ENCODE measurements at places on chromosomes 6 and 20.

- DNase-seq, result no peak
These were observed 4.6 kb downstream of the UNC93A start for GRCh38 chr6:167295495-167296292.

DNA sequence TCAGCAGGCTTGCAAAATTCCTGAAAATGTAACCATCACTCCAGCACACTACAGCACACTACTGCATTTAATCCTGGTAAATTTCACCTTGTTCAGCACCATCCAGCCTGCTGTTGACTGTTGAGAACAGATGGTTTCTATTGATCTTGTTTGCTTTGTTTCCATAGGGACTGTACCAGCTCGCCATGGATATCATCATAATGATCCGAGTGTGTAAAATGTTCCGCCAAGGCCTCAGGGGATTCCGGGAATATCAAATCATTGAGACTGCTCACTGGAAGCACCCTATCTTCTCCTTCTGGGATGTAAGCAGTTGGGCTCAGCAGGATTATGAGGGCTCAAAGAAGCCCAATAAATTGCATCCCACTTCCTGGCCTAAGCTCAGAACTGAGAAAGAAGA lies 4.1 kb downstream of the CNBD2 start:
- no peak for DNase-seq

GRCh38 chr20:8829256-8829655 lies 239.6 kb upstream of the PLCB4 start:
- DNase-seq, result no peak

GRCh38 chr6:4635666-4636065 lies 140.5 kb upstream of the CDYL start:
- DNase-seq, result no peak

- DNase-seq, result no peak
These were observed 22.6 kb downstream of the KCNK15 start for GRCh38 chr20:44768256-44768655.

- DNase-seq, result no peak
These were observed 129.3 kb downstream of the AFG1L start for GRCh38 chr6:108423982-108424705.

DNA sequence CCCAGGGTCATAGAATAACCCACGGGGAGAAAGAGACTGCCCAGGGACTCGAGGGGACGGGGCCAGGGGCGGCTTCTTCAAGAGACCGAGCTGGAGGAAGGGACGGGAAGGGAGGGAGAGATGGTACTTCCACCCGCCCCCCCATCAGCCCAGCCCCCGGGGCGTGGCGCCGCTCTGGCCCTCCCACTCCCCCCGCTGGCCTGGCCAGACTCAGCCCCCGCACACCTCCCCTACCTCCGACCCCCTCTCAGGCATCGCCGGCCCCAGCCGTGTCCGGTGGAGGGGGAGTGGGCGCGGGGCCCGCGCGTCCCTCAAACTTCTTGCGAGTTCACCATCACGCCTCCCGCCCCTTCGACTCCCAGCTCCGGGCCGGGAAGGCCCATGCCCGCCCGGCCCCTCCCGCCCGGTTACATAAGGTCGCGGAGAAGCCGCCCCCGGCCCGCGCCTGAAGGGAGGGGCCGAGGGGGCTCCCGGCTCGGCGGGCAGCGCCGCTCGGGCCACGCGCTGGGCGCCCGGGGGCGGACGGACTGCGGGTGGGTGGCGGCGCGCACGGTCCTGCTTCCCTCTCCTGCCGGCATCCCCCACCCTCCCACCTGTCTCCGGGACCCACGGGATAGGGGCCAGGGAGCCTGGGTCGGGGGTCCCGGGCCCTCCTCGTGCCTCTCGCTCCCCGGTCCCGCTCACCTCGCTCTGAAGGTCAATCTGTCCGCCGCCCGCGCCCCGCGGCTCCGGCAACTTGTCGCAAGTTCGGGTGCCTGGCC lies 562 bp downstream of the TFEB start:
- DNase-seq, result peak; percentile 87

DNA sequence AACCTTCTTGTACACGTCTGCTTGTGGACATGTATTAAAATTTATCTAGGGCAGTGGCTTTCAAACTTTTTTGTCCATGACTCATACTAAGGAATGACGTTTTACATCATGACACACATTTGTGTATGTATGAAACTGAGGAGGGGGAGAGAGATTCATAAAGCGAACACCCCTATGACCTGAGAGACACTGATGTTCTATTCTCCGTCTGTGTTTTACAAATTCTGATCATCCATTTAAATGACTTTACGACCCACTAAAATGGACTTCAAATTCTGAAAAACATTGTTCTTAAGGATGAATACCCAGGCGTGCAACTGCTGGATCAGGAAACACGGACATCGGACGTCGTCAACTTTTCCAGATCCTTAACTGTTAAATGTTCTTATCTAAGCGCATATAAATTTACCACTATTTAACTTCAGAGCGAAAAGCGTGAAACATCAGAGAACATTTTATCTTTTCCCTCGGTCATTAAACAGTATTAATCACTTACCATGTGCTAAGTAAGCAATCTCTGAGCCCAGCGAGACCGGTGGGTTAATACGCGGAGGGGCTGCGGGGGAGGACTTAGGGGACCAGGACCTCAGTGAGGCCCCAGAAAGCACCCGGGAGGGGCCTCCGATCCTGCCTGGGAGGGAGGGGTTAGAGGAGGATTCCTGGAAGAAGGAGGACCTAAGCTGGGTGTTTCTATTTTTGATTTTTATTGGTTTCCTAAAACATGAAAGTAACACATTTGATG lies 1.2 kb downstream of the PLAGL1 start:
- no peak for DNase-seq

DNA sequence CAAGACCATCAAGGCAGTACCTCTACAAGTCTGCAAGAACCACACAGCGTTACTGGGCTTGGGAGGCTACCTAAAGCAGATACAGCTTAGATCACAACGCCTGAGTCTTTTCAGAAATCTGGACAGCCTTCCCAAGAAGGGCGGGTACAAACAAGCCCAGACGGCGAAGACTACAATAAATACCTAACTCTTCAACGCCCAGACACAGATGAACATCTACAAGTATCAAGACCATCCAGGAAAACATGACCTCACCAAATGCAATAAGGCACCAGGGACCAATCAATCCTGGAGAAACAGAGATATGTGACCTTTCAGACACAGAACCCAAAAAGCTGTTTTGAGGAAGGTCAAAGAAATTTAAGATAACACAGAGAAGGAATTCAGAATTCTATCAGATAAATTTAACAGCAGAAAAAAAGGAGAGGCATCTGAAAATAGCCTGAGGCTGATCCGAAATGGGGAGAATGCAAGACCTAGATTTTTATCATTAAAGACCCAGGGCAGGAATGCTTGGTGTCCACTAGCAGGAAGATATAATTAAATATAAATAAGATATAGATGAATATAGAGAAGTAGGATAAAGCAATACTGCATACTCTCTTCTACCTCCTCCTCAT lies 131.7 kb upstream of the COL21A1 start:
- DNase-seq, result no peak

DNA sequence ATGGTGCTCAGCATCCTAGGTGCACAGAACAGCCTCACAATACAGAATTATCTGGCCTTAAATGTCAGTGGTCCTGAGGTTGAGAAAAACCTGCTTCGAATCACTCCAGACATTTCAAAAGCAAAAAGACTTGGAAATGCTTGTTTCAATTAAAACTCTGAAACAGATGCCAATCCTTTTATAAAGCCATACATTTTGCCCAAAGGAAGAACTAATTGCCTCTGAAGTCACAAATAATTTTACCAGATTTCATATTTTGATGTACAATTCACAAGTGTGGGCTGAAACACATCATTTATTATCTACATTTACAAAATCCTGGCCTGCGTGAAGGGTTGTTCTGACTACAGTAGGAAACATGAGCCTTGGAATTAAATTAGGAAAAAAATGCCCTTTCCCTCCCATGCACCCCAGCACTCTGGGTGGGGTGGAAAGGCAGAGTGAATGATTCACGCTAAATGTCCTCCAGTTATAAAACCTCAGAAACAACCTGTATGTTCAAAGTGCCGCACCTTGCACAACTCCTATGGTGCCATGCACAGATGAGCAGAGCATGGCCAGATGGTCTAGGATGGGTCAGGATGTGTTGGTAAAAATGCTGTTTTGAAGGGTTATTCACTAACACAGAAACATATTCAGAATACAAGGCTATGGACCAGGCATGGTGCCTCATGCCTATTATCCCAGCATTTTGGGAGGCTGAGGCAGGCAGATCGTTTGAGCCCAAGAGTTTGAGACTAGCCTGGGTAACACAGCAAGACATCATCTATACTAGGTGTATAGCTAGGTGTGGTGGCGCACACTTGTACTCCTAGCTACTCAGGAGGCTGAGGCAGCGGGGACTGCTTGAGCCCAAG lies 87.0 kb downstream of the ZMYND8 start:
- DNase-seq, result no peak

- DNase-seq, result no peak
These were observed 27.4 kb downstream of the GLP1R start for GRCh38 chr6:39075807-39076622.

DNA sequence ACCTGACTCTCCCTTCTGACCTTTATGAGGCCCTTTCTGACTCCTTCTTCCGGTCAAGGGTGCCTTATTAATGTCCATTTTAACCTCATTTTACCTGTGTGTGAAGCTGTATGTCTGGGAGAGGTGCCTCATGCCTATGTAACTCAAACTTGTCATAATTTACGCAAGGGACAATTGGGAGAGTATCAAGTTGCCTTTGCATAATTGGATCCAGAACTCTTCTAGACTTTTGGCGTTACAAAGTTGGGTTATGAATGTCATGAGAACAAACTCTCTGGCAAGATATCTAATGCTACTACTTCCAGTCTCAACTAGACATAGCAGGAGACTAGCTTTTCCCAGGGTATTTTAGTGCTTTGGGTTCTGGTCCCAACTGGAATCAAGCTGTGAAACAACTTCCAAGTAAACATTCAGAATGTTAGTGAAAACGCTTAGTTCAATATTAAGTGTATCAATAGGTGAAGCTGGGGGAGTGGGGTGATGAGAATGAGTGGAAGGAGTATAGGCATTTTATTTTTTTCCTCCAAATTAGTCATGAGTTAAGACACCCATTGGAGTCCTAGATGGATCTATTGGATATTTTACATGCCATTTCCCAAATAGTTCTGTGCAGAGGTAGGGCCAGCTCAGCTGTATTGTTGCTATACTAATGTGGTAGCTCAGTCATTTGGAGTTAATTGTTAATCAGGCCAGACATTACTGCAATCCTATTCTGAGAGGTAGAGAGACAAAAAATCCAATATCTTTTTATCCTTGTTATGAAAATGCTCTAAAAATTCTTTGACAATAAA lies 159.9 kb downstream of the TFAP2B start:
- DNase-seq, result no peak

- DNase-seq, result no peak
These were observed 184.2 kb upstream of the CDYL start for GRCh38 chr6:4592026-4592425.

DNA sequence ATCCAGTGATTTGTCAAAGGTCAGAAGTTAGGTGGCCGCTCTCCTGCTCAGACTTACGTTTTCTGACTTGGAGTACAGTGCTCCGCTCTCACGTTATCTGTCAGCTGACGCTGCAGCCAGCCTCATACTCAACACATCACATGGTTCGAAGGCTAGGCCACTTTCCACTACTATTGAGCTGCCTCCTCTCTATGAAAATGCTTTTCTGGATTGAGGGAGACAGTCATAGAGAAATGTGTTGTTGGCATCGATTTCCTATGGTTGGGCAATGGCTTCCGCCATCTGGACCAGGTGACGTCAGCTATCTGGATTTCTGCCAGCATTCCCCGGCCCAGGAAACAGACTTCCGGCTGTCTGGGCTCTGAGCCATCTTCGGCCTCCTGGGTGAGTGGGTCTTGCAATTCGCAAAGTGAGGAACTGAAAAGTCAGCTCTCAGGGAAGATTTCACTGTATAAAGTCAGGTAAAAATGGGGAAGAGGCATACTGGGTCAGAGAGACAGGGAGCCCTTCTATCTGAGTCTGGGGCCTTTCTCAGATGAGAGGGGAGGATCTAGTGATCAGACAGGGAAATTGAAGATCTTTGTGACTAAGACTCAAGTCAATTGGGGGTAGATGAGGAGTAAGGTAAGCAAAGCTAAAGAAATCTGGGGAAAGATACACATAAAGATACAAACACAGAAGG lies 37.5 kb upstream of the IER3 start:
- no peak for DNase-seq

GRCh38 chr6:7088076-7088742 lies 19.6 kb upstream of the RREB1 start:
- DNase-seq, result no peak

GRCh38 chr6:62150048-62150663 lies 135.9 kb downstream of the KHDRBS2 start:
- DNase-seq, result no peak

DNA sequence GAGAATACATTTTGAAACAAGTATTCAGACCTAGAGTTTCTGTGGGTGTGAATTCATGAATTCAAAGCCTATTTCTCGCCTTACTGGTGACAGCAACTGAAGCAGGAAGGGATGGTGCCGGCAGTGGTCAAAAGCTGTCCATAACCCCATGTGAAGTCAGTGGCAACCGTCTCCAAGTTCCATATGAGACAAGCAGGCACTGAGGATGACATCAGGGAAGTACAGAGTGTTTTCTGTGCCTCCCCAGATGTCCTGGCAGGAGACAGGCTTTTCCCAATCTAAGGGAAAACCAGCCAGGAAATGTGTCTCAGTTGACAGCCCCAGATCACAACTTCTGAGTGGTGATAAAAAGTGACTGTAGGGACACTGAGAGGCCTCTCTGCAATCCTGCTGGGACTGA lies 66.6 kb downstream of the HIVEP2 start:
- DNase-seq, result no peak

GRCh38 chr20:49685161-49685601 lies 28.5 kb downstream of the B4GALT5 start:
- DNase-seq, result no peak

DNA sequence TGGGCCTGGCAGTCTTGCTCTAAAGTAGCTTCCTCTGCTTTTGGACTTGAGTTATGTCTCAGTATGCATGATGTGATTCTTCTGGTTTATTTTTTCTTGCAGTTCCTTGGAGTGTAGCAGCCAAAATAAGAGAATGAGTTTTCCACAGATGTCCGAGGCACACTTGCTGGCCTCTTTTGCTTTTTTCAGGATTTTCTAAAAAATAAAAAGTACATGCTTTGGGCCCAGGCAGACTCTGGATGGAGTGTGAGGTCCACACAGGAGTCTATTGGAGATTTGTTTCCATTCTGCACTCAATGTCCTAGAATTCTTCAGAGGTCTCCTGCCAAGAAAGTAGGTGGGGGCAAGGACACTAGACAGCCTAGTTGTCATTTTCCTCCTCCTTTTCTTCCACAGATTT lies 477.6 kb downstream of the EPM2A start:
- DNase-seq, result no peak

- no peak for DNase-seq
These were observed 12.8 kb upstream of the TPD52L1 start for GRCh38 chr6:125140808-125141207.

- DNase-seq, result peak; percentile 86
These were observed 3.1 kb downstream of the MTCL3 start for GRCh38 chr6:127515794-127516661.

GRCh38 chr6:157723376-157723775 lies 99.7 kb upstream of the SNX9 start:
- peak; percentile 7 for DNase-seq

GRCh38 chr20:51600016-51600420 lies 57.5 kb upstream of the NFATC2 start:
- no peak for DNase-seq
